Skin of body (tissue), 3 donors: ENCODE measurements at places on chromosomes 2 and 18. TPM values are rescaled to one million over a fixed set of nuclear protein-coding genes. Genes with fewer than 3 reads are reported as not detected.
A peak's percentile ranks its signal among the peaks of the same experiment; 100 is the strongest.

GRCh38 chr2:5845798-5846330 lies 153.7 kb downstream of the SOX11 start:
- DNase-seq = no peak

- no peak for DNase-seq
Observed at GRCh38 chr2:84458551-84459017, 496 bp downstream of the SUCLG1 start.

The GCC2 gene
- total RNA-seq = 45.7 TPM

DNA sequence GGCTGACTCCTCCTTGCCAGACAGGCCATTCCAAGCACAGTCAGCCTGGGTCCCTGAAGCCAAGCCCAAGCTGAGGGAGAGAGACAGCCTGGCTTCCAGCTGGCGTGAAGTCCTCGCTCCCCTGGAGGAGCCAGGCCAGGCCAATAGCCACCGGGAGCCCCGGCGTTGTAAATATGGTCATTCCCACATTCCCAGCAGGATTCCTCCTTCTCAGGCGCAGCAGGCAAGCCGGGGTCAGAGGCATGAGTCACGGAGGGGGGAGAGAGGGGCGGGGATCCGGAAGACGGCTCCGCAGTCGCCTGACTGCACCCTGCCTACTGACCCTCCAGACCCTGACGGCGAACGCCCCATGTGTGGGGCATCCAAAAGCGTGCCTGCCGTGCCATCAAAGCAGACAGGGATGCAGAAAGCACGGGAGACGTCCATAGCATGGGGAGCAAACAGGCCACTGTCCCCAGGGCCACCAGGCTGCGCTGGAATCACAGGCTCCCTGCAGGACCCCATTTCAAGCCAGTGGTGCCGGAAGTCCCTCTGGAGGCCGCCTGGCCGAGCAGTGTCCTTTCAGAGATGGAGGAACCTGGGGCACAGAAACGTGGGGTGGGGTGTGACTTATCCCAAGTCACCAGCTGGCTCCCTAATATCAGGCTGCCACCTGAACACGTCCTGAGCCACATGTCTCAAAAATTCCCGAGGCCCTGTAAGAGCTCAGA lies 48.2 kb downstream of the TWIST2 start:
- DNase-seq = peak; percentile 46

The GRP gene
- total RNA-seq = 2.4 TPM

The REG3A gene
- not detected for total RNA-seq

The ITGB6 gene
- 11.6 TPM for total RNA-seq

DNA sequence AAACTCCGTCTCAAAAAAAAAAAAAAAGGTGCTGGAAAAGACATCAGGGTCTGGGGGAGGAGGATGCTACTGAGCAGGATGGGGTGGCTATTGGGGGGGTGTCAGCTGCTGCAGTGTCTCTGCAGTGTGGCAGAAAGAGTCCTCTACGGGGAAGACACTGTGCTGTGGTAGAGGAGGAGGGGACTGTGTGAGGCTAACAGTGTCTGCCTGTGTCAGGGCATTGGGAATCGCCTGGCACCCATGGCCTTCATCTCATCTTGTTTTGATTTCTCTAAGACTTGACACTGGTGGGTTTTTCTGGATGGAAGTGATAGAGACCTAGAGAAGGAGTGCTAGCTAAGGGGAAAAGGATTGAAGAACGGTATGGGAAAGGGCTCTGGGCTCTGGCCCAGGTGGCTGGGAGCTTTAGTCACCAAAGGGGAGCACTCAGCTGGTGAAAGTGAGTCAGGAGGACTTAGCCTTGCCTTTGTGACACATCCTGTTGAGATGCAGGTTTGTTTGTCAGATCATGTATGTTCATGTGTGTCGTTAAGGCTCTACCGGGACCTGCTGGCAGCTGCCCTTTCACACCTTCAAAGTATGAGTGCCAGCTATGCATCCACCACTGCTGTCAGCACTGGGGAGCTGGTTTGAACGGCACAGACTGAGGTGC lies 58.0 kb downstream of the FARP2 start:
- DNase-seq = no peak

The VWC2L gene
- not detected for total RNA-seq

GRCh38 chr18:2425426-2426317 lies 145.6 kb downstream of the METTL4 start:
- no peak for DNase-seq

The LRP2 gene
- total RNA-seq = 0.10 TPM
